Hematopoietic multipotent progenitor cell treated with erythropoietin and hydrocortisone succinate and interleukin-3 and kit ligand, for 6 days (in vitro differentiated cells): ENCODE measurements at places on chromosomes 2 and 18.

- DNase-seq, result no peak
Observed at GRCh38 chr2:74278176-74278575, 65.0 kb downstream of the SLC4A5 start.

- no peak for DNase-seq
Observed at GRCh38 chr18:4256766-4257417, 198.2 kb downstream of the DLGAP1 start.

DNA sequence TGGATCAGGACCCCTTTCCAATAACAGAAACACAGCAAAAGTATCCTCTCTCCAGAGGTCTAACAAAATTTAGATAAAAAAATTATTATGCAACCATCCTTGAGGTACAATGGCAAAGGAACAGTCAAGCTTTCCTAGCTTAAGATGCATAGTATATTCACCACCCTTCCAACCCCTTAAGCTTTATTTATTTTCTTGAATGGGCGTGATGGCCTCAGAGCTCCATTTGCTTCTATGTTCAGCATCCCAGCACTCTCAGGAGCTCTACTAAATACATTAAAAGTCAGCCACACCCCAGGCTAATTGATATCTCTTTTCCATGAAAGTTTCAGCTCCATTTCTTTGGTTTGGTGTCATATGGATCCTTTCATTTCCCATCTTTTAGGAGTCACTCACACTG, 1335.2 kb upstream of the ZEB2 start:
- DNase-seq, result no peak

DNA sequence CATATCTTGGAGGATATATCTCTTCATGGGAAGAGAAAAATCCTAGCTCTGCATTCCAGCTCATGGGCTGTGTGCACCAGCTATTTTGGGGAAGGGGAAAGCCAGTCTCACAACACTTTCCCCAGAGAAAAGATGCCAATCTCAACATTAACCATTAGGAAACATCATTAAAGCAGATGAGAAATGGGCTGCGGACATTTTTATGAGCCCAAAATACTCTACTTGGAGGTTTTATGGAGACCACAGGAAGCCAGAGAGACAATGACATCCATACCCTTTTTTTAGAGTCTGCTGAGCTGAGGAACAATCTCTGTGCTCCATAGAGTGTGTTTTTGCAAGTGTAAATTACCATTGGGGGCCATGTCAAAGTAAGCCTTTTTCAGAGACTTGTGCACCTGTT, 213.7 kb downstream of the TRIB2 start:
- DNase-seq, result no peak

- no peak for DNase-seq
Observed at GRCh38 chr2:205654878-205655605, 27.3 kb upstream of the NRP2 start.

DNA sequence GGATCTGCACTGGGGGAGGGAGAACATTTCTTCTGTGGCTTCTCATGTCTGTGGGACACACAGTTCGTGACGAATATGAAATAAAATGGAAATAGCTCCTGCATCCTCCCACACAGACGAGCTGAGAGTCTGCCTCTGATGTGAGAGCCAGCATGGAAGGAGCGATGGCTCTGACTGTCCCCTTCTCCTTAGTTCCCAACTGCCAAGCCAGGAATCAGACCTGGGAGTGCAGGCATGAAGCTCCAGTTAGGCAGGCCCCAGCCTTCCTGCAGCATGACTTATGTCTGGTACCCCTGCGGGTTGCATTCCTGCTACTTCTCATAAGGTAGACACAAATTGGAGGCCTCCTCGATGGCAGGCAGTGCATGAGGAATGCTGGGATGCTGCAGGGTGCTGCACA, 56.2 kb downstream of the PRKCE start:
- DNase-seq, result no peak

DNA sequence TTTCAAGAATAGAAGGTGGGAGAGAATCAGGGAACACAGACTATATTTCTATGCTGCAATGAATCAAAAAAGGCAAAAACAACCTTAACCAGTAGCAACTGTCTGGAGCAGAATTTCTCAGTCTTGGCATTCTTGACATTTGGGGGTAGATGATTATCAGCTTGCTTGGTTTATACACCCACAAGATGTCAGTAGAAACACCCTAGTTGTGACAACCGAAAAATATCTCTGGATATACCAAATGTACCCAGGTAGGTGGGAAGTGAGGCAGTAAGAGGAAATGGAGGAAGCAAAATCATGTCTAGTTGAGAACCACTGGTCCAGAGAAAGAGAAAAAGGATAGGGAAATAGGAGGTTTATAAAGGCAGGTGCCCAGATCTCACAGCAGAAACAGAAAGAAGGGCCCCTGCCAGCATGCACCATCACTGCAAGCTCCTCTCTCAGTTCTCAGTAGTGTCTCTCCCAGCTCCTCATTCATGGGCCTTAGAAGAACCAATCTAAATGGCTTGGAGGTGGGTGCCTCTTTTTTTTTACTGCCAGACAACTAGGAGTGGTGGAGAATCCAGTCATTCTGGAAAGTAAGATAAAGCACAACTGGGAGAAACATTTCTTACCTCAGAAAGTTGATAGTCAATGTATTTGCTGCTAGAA, 50.4 kb downstream of the MBD2 start:
- peak; percentile 56 for DNase-seq

DNA sequence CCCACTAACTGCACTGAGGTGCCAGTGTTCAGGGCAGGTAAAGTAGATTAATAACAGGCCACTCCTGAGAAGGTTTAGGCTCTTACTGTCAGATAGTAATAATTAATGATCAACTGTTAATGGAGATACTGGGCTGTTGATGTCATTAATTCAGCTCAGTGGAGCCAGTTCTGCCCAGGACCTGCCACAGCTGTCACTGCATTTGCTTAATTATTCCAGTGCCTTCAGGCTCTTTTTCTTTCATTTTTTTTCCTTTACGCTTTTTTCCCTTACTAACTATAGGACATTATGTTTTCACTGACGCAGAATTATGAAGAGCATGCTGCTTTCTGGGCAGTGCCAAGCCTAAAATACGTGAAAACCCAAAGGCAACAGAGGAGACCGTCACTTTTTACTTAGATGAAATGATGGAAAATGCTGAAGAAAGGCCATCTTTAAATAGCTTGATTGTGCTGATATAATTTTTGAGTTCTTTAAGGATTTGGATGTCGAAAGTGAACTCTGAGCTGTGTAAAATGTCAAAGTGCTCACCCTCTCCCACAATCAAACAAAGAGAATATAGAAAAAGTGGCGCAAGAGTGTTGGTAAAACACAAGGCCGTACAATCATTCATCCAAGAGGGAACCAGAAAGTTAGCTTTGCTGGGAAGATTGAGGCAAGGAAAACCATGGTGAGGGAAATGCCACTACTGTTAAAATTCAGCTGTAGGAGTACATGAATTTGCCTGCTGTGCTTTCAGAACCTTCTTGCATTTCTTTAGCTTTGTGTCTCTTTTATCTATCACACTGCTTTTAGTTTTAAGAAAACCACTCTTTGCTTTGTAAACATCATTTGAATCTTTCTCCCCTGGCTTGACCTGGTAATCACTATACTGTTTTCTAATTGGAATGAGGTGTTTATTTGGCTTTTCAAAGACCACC, 192.0 kb upstream of the ZEB2 start:
- no peak for DNase-seq

DNA sequence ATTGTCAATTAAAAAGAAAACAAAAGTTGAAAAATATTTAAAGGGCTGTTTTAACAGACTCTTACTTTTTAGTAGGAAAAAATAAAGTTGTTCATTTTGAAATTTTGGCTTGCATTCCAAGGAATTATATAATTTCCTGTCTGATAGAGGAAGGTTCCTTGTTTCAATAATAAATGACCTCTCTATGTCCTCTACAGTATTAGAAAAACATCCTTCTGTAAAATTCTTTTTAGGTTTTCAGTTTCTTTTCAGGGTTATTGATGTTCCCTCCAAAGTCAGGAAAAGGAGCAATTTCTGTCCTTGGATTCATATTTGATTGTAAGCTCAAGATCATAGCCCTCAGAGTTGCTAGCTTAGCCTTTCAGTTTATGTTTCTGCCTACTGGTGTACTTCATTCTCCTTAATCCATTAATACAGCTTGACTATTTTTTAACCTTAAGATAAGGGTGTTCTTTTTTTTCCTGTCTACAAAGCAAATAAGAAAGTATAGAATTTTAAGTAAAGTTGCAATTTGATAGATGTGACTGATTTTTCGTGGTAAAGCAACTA, 125.2 kb upstream of the COL3A1 start:
- DNase-seq, result no peak

- DNase-seq, result no peak
Observed at GRCh38 chr2:171104379-171104778, 56.3 kb downstream of the TLK1 start.

DNA sequence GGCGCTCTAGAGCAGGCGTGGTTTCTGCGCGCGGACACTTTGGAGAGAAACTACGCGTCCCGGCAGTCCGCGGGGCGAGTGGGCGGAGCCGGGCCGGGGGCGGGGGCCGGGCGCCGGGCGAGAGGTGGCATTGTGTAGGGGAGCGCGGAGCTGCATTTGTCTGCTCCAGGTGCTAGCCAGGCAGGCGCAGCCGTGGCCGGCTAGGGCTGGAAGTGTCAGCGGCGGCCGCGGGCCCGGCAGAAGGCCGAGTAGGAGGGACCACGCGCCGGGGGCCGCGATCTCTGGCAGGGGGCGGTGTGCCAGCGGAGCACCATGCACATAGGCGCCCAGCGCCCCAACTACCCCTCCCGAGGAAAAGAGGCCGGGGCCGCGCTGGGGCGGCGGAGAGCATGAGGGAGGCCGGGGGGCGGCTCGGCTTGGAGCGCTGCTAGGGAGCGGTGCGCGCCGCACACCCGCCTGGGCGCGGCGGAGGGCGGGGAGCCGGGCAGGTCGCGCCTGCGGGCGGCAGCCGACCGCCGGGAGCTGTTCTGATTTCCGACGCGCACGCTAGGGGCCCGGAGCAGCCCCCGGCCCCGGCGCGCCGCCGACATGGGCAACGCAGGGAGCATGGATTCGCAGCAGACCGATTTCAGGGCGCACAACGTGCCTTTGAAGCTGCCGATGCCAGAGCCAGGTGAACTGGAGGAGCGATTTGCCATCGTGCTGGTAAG, at the start of gene FMNL2:
FMNL2 (plus strand) TSS at position 159 of the 710 bp plus-strand sequence.
- DNase-seq, result peak; percentile 72

DNA sequence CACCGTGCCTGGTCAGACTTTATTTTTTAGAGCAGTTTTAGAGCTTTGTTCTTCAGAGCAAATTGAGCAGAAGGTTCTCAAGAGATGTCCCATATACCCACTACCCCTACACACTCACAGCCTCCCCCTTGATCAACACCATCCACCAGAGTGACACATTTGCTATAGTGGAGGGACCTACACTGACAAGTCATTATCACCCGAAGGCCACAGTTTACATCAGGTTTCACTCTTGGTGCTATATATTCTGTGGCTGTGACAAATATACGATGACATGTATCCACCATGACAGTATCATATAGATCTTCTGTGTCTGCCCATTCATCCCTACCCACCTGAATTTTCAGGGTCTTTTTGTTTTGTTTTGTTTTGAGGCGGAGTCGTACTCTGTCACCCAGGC, 15.4 kb upstream of the ATP6V1C2 start:
- no peak for DNase-seq

DNA sequence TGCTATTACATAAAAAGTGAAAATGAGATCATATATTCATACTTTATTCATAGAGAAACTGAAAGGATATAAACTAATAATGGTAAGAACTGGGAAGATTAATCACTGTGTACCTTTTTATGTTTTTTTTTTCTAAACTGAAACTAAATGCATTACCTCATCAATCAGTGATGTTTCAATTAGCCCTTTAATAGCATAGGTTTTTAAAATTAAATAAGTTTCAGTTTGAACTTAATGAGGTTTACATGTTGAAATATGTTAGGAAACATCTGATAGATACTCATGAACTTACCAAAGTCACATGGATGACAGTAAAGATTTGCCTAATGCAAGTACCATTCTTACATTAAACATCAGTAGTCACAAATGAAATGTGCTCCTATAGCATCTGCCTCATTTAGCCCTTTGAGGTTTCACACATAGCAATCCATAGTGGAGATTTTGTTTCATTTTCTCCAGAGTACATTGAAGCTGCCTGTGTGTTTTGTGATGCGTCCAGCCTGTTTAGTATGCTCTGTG, 8.9 kb downstream of the MAPRE2 start:
- DNase-seq, result no peak

DNA sequence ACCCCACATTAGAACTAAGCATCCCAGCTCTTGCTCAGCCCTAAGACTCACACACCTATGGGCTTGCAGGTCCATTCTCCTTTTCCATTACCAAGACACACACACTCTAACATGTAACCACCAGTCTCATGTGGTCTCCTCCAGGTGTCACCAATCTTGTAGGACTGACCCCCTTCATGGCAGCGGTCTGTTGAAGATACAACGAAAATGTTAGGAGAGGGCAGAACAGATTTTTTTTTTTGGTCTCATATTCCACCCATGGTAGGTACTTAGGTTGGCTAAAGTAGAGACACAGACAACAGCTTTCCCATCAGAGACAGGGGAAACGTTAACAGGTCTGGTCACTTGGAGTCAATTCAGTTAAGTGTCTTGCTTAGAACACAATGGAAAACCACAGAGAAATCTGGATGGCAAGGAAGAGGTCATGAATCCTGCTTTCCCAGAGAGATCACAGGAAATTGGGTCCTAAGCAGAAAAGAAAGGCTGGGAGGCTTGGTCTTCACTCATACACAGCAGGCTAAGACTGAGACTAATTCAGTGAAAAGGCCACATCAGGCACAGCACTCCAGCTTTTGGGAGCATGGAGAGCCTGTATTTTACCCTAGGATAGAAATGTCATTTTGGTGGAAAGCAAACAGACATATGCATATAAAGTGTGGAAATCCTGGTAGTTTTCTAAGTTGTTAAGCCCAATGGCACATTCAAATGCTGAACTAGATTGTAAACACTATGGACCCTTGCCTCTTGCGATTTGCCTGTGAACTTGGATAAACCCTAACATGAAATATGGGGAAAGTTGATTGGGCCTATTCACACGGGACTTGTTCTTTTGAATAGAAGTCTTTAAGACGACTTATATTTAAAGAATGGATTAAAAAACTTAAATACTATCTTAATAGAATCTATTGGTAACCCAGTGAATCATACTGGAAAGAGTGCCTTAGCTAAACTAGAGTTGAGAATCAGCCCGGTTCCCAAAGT, 3.8 kb downstream of the FN1 start:
- DNase-seq, result no peak

DNA sequence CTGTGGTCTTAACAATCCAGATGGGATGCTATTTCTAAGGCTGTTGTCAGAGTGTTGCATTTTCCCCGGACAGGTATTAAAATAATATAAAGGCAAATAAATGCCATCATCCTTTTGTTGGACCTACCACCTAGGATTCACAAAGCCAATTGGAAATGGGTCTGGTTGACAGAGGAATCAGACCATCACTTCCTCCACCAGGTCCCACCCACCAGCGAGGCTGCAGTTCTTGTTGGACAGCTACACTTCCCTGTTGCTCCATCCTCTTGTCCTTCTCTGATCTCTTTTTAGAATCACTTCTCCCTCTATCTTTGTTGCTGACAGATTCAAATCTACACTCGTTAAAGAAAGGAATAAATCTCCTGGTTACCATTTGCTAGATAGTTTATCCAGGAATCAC, 1.1 kb downstream of the TMEM169 start:
- DNase-seq, result peak; percentile 40

GRCh38 chr2:18896125-18896764, 306.9 kb upstream of the NT5C1B start:
- no peak for DNase-seq
